Mesothelial cell of epicardium (in vitro differentiated cells): ENCODE measurements at places on chromosomes 5 and 9. TPM values are rescaled to one million over a fixed set of nuclear protein-coding genes. Genes with fewer than 3 reads are reported as not detected.
A peak's percentile ranks its signal among the peaks of the same experiment; 100 is the strongest.

DNA sequence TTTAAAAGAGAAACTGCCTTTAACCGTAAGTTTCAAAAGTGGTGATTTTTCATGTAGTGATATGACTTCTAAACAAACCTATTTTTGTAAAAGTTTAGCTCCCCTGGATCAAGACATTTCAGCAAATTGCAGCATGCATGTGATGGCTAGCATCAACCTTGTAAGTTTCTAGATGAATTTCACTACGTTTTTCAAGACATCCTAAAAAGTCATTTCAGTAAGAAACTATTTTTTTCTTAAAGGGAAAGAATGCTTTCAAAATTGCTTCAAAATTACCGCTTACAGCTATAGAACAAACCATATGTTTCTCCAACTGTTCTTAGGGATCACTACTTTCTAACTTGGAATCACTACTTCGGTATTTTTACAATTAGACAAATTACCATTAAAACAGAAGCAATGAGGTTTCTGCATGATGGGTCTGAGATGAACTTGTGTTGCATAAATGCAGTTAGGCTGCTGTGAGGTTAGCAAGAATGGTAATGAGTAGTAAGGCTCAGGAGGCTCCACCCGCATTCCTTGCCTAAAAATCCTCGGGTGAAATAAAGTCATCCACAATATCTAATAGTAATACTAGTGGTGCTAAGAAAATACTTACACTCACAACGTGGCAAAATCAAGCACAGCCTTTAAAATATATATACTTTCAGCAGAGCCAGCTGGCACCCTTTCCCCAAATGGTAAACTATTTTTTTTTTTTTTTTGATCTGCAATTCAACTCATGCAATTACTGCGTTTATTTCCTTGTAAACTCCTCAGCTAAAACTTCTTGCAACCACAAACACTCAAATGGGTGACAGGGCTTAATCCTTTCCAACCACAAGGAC lies 53.8 kb downstream of the CDC14B start:
- H3K27ac ChIP-seq: peak overlapping the region; percentile 71
- no peak for DNase-seq

SMIM32 gene
- total RNA-seq: 0.22 to 0.32 TPM (median 0.31 TPM) in 3 replicates

GRCh38 chr5:39190311-39191102 lies 28.9 kb downstream of the FYB1 start:
- H3K27ac ChIP-seq: no peak overlapping the region
- no peak overlapping the region for H3K4me3 ChIP-seq
- DNase-seq: no peak
- H3K27me3 ChIP-seq: no peaks in the 10 kb centered on the region

LHFPL2 gene
- 41.7 to 43.1 TPM (median 42.1 TPM) in 3 replicates for total RNA-seq

FBP1 gene
- 5.3 to 6.5 TPM (median 5.9 TPM) in 3 replicates for total RNA-seq

FST gene
- total RNA-seq: 12.3 to 14.3 TPM (median 12.7 TPM) in 3 replicates

DNA sequence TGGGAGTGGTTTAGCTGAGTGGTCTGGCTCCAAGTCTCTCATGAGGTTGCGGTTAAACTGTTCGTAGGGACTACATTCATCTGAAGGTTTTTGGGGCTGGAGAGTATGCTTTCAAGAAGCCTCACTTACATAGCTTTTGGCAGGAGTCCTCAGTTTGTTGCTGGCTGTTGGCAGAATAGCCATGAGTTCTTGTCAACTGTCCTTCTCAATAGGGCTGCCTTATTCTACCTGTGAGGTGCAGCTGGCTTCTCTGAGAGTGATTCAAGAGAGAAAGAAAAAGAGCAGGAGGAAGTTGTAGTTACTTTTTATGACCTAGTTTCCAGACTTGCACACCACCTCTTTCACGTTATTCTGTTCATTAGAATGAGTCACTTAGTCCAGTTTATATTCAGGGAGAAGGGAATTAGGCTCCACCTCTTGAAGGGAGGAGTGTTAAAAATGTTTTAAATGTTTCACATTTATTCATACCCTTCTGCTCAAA lies 33.2 kb downstream of the YTHDC2 start:
- no peaks in the 10 kb centered on the region for H3K4me1 ChIP-seq
- DNase-seq: no peak
- H3K27me3 ChIP-seq: no peaks in the 10 kb centered on the region
- H3K36me3 ChIP-seq: peaks cover 38% of the 10 kb centered on the region
- no peak overlapping the region for H3K27ac ChIP-seq

GRCh38 chr9:124665391-124666058 lies 105.6 kb downstream of the NR6A1 start:
- DNase-seq: no peak
- no peak overlapping the region for H3K4me3 ChIP-seq
- H3K27me3 ChIP-seq: no peaks in the 10 kb centered on the region
- H3K27ac ChIP-seq: peak overlapping the region; percentile 19

- H3K27me3 ChIP-seq: no peaks in the 10 kb centered on the region
- H3K4me3 ChIP-seq: no peak overlapping the region
- no peak for DNase-seq
- no peak overlapping the region for H3K27ac ChIP-seq
Observed at GRCh38 chr5:26295541-26295940, 742.8 kb downstream of the CDH9 start.

DNA sequence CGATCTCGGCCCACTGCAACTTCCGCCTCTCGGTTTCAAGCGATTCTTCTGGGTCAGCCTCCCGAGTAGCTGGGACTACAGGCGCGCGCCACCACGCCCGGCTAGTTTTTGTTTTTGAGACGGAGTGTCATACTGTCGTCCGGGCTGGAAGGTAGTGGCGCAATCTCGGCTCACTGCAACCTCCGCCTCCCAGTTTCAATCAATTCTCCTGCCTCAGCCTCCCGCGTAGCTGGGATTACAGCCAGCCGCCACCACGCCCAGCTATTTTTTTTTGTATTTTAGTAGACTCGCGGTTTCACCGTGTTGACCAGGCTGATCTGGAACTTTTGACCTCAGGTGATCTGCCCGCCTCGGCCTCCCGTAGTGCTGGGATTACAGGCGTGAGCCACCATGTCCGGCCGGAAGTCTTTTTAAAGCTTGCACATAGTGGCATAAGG lies 1.2 kb downstream of the SMC5 start:
- H3K4me3 ChIP-seq: peak overlapping the region; percentile 89
- peaks cover 70% of the 10 kb centered on the region for H3K4me1 ChIP-seq
- peaks cover 18% of the 10 kb centered on the region for H3K36me3 ChIP-seq
- no peaks in the 10 kb centered on the region for H3K27me3 ChIP-seq

DNA sequence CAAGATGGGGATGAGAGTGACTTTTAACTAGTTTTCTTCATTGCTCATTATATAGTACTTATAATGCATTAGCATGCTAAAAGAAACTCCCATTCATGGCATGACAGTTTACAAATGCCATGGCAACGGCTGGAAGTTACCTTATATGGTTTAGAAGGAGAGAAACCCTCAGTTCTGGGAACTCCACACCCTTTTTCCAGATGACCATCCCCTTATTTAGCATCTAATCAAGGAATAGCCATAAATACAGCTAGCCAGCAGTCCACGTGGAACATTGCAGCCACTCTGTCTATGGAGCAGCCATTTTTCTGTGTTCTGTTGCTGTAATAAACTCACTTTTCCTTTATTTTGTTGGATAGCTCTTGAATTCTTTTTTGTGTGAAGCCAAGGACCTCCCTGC lies 1137.8 kb downstream of the CDH18 start:
- H3K36me3 ChIP-seq: no peaks in the 10 kb centered on the region
- DNase-seq: no peak
- no peaks in the 10 kb centered on the region for H3K4me1 ChIP-seq
- no peaks in the 10 kb centered on the region for H3K27me3 ChIP-seq
- H3K4me3 ChIP-seq: no peak overlapping the region
- H3K27ac ChIP-seq: peak overlapping the region; percentile 69

CREB3 gene
- total RNA-seq: 29.1 to 32.7 TPM (median 31.6 TPM) in 3 replicates
